Activated CD8-positive, alpha-beta memory T cell treated with anti-CD3 and anti-CD28 coated beads, Interleukin-2, amount 50 U/mL, for 4 hours (primary cell): ENCODE measurements at places on chromosomes 3 and 15.
A peak's percentile ranks its signal among the peaks of the same experiment; 100 is the strongest.

- no peak for DNase-seq
These were observed 433.3 kb downstream of the RAP2B start for GRCh38 chr3:153595186-153595815.

DNA sequence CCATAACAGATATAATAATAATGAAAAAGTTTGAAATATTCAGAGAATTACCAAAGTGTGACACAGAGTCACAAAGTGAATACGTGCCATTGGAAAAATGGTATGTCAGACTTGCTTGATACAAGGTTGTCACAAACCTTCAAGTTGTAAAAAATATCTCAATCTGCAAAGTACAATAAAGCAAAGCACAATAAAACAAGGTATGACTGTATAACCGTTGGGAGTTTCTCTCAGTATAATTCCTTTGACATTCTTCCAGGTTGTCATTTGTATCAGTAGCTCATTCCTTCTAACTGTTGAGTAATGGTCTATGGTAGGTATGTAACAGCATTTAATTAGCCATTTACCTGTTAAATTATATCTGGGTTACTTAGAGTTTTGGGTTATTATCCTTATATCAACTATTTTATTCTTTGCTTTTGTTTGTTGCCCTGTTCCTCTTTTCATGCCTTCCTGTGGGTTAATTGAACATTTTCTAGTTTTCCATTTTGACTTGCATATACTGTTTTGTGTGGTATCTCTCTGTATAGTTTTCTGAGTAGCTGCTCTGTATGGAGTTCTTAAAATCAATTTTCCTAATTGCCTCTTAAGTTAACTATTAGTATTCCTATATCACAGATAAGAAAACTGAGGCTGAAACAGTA lies 112.5 kb downstream of the SUCNR1 start:
- no peak for DNase-seq

DNA sequence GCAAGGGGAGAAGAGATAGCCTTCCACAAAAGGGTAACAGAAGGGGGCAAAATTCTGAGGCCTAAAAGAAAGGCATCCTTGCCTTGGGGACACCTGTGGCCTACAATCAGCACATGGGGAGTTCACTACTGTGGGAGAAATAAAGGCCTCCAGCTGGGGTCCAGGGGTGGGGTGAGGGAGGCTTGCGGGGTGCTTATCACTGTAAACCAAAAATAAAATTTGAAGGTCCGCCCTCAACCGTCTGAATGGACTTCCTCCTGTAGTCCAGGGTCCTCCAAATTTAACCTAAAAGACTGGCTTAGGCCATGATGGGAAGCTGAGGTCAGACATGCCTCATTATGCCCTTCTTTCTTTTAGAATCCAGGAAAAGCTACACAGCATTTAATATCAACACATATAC lies 2.1 kb upstream of the POLR2M start:
- no peak for DNase-seq

DNA sequence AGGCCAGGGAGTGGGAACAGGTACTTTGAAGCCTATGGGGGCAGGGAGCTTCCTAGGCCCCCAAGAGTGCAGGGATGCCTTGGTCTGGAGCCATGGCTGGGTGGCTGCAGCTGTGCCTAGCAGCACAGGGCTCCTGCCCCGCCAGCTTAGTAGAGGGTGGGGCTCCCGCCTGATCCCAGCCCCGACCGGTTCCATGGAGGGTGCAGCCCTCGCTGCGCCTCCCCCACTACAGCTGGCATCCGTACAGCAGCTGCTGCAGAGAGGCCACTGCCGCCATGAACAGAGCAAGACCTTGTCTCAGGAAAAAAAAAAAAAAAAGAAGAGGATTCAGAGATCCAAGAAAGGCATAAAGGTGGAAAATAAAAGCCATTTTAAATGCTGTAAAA lies 277.2 kb downstream of the UBE2E2 start:
- no peak for DNase-seq

- DNase-seq, result no peak
These were observed 1.6 kb upstream of the PPM1L start for GRCh38 chr3:160754371-160754854.

DNA sequence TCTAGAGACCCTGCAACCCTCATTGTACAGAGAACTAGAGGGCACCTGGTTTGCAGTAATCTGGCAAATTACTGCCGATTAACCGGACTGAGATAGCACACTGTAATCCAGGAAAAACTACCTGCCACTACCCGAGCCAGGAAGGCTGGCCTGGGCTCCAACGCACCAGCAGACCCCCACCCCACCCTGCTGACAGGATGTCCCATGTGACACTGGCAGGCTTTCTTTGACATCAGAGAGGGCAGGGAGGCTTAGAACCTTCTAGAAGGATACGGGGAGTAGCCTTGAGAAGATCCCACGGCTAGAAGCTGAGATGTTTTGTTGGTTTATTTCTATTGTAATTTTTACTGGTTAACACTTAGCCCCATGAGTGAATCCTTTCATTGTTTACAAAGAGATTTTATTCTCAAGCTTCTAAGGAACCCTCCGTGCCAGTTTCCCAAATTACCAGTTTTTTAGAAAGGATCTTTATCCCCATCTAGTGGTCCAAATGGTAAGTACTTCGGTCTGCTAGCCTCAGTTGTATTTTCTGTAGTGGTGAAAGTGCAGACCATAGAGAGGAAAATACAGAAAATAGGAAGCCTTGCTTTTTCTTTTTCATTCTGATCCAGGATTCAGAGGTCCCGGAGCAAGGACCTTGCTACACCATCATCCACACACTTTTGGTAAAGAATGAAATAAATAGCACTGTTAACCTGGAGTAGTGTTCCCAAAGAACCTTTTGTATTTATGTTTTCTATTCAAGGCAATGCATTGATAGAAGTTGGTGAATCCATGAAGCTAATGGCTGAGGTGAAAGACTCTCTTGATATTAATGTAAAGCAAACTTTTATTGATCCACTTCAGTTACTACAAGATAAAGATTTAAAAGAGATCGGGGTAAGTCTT lies 81.9 kb upstream of the ADAMTSL3 start:
- DNase-seq, result no peak

- no peak for DNase-seq
These were observed 38.0 kb downstream of the MGLL start for GRCh38 chr3:127784283-127784682.

DNA sequence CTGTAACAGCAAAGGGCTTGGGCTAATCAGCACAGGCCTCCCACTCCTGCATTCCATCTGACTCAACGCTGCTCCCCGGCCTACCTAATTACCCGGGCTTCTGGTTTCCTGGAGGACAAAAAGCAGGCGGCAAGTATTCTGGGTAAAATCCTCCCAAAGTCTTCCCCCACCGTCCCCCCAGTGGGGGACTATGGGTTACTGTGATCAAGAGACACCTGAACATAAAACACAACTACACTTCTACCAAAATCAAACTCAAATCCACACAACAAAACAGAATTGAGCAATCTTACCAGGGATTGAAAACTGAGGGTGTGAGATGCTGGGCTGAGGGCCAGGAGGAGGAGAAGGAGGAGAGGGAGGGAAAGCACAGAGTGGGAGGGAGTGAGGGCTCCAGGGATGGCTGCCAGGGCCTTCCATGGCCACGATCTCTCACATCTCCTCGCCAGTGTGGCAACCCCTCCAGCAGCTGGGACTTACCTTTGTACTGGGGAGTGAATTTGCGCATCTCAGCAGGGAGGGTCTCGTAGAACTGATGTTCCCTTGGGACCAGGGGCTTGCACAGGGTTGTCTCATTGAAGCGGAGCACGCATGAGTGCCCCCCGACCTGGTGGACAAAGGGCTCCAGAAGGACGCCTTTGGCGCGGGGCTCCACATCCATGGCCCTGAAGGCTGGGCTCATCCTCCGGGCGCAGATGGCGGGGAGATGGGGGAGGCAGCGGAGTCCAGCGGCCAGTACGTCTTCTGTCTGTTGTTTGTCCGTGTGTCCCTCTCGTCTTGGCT lies 9.1 kb upstream of the NCKIPSD start:
- no peak for DNase-seq

DNA sequence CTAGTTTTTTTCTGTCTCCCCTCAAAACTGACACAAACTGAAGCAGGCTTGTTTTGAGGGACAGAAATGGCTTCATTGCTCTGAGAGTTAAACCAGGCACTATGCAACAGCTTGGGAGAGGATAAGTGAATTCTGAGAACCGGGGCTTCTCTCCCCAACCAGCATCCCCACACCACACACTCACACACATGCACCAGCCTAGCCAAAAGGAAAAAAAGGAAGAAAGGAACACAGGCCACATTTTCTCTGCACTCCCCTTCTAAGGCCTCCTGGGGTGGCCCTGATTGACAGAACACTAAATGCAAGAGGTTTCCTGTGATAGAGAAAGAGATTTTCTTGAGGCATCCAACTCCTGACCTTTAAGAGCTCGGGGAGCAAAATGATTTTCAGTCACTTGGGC lies 177.5 kb downstream of the TLE3 start:
- DNase-seq, result no peak

GRCh38 chr3:127745656-127746399 lies 73.1 kb downstream of the ABTB1 start:
- no peak for DNase-seq

DNA sequence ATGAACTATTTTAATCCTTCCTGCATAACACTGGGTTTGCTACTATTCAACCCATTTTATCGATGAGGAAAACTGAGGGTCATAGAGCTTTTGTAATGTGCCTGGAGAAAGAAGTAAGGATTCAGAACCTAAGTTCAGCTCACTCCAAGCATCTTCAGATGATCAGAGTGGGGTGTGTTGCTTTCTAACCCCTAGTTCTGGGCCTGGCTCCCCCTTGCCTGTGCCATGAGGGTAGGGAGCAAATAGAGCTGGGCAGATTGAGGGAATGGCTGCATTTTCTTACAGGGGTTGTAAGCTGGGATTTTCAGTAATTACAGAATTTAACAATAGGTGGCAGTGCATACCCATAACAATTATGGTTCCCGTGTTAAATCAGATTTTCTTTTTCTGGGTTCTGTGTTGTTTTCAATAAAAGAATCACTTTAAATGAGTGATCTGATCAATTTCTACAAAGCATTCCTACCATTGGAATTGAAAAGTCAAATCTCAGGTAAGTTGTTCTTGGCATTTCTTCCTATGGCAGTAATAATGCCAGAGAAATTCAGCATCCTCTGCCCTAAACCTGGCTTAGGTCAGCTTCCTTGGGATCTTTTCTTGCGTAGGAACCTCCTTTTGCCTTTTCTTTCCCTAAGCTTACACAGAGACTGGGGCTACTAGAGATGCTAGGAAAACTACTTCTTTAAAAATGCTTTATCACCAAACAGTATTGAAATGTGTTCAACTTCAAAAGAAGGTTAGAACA lies 103.8 kb upstream of the IL12A start:
- no peak for DNase-seq

GRCh38 chr3:9861626-9862130 lies 17.9 kb upstream of the RPUSD3 start:
- DNase-seq, result no peak

DNA sequence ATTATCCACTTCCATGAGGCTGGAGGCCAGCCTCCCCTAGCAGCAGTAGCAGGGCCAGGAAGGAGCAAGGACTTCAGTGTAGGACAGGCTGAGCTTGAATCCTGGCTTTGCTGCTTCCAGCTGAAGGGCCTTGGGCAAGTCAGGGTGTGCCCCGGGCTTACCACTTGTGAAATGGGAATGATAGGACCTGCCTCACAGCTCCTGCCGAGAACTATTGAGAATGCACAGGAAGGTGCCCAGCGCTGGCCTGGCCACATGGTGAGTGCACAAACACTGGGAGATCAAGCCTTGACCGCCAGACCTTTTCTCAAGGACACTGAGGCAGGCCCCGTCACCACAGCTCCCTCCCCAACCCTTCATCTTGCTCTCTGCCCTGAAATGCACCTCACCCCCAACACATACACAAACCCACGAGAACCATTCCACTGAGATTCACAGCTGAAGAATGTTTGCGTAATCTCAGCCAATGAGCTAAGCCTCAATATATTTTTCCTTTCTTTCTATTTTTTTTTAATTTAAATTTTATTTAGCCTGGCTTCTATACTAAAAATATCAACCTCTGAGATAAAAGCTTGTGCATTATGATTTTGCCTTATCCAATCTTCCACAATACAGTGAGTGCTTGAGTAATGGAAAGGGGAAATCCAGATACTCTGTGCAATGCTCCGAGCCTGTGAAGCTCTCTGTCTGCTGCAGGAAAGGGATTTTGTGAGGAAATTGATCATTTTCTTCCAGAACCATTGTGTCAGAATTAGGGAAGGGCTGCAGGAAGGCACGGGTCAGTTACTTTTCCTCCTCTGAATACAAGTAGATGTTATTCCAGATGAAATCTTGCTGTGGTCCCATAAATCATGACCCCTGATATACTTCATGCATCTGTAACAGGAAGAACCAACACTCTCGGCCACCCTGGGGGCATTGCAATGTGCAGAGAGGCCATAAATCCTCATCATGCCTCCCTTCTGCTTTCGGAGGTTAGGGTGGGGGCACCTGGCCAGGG lies 193.9 kb downstream of the TLE3 start:
- DNase-seq, result no peak

GRCh38 chr15:91099616-91099994 lies 452 bp upstream of the SV2B start:
- DNase-seq, result peak; percentile 36

GRCh38 chr15:64651601-64652191 lies 123.7 kb downstream of the RBPMS2 start:
- DNase-seq, result peak; percentile 50

GRCh38 chr15:65818927-65819562 lies 27.0 kb upstream of the DENND4A start:
- no peak for DNase-seq

DNA sequence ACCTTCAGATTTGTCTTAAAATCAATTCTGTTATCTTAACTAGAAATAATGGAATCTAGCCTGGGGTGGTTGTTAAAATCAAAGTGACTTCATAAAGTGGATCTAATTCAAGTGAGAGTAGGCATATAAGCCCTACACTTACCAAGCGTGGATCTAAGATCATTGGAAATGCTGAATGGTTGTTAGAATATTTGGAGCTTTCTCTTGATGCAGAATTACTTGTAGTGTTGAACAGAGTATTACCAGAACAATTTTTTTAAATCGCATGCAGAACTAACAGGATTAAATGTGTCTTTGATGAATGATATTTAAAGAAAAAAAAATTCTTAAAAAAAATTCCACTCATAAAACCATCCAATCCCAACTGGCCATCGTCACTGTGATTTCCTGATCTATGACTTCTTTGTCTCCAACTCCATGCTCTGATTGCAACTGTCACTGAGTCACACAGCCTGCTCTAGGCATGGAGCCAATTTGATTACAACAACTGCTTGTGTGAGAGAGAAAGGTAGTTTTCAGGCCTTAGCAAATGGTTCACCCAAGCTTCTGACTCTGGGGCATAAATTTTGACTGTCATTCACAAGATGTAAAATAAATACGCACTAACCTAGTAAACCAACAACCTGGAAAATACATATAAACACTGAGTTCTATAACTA lies 25.9 kb upstream of the SPRED1 start:
- DNase-seq, result no peak
